Activated CD8-positive, alpha-beta memory T cell treated with anti-CD3 and anti-CD28 coated beads, Interleukin-2, amount 50 U/mL, for 48 hours (primary cell): ENCODE measurements at places on chromosomes 2 and 18.

GRCh38 chr2:219631406-219631891 is 4.0 kb downstream of the SLC4A3 start:
- DNase-seq = no peak

- no peak for DNase-seq
These were observed 43.9 kb downstream of the FOSL2 start for GRCh38 chr2:28436525-28437051.

DNA sequence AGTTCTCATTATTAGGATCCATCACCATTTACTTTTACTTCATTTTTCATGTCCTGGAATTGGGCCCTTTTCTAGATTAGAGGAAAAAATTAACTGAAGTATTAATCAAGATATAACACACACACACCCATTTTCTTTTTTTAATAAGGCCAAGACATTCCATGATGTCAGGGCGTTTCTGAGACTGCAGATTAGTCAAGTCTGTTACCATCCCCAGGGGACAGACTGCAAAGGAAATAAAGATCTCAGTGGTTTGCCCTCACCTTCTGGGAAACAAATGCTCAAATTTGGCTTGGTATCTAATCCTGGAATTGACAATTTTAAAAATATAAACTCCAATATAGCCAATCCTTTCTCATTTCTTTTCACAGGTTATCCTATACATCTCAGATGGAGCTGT is 27.4 kb downstream of the RMP24 start:
- no peak for DNase-seq

DNA sequence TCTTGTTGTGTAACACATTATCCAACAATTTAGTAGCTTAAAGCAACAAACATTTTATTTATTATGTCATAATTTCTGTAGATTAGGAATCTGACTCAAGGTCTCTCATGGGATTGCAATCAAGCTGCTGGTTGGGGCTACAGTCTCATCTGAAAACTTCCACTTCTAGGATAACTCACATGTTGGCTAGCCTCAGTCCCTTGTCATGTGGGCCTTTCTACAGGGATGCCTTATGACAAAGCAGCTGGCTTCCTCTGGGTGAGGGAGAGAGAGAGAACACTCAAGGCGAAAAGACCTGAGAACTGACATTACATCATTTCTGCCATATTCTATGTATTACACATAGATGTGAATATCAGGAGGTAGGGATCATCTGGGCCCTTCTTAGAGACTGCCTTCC is 317.9 kb upstream of the VRK2 start:
- DNase-seq = no peak

DNA sequence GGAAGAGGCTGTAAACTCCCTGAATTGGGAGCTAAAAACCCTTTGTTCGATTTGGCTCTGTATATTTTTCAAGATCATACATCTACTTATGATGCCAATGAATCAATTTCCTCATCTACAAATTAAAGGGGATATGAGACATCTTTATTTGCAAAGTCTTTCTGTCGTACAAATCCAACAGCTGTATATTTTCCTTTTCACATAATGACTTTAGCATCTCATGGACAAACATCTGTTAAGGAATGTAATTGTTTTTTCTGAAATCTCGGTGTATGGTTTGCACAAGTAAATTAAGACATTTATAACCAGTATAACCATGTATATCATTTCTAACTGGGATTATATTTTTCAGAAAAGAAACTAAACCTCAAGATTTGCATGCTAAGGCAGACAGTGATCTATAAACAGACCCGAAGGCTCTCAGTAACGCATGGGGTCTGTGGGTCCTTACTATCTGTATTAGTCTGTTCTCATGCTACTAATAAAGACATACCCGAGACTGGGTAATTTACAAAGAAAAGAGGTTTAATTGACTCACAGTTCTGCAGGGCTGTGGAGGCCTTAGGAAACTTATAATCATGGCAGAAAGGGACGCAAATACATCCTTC is 130.8 kb downstream of the SLC8A1 start:
- no peak for DNase-seq

GRCh38 chr2:151756820-151757219 is 22.5 kb upstream of the NEB start:
- no peak for DNase-seq

GRCh38 chr18:43001821-43002220 is 113.7 kb downstream of the RIT2 start:
- DNase-seq = no peak

DNA sequence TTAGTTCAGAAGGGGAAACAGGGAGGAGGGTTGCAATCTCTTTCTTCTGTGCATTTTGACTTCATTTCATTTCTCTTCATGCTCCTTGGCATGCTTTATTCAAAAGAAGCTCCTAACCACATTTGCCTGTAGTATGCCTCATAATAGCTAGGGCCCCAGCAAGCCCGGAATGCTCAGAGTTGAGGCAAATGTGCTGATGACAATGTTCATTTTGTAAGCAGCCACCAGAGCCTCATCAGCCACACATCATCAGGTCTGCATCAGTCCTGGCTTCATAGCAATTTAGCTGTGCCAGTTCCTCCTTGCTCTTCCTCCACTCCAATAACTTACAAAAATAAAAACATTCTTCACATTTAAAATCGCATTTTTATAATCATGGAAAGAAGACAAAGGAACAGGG is 65.4 kb upstream of the MMADHC start:
- no peak for DNase-seq

DNA sequence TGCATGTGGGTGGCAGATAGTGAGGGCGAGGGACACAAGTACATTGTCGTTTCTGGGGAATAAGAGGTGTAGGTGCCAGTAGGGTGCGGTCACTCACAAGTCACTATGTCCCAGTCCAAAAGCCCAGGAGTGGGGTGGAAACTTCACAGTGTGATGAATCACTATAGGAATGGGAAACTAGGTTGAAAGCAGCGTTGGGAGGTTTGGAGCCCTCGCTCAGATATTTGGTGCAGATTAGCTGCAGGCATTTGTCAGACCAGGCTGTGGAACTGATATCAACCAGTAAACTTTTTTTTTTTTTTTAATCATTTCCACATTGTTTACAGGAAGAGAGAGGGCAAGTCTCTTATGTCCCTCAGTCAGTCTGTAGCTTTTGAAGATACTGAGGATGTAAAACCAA is 121.8 kb downstream of the CERS6 start:
- DNase-seq = no peak

DNA sequence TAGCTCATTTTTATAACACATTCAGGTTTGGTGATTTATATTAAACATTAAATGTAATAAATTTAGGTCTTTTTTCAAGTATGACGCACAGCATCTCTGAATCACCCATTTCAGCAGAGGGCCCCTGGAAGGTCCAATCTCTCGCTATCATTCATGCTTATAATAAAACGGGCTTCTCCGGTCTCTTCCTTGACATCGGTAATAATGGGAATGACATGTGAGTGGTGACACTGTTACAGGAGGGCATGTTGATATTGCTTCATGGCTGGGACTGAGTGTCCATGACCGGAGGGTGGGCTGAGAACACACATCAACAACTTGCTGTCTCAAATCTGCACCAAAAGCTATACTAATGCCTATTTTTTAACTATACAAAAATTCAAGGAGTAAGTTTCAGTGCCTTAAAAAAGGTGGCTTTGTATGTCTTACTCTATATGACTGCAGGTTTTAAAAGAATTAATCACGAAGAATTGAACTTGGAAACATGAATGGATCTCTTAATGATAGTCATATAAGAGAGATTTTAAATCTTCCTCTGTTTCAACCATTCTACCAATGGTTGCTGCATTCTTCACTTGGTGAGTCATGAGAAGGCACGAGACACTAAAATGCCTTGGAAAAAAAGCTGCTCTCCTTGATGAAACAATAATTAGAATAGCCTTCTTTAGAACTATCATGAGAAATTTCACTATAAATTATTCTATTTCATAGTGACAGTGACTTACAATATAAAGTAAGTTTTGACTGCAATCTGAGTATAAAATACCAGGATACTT is 101.9 kb upstream of the NRP2 start:
- no peak for DNase-seq

DNA sequence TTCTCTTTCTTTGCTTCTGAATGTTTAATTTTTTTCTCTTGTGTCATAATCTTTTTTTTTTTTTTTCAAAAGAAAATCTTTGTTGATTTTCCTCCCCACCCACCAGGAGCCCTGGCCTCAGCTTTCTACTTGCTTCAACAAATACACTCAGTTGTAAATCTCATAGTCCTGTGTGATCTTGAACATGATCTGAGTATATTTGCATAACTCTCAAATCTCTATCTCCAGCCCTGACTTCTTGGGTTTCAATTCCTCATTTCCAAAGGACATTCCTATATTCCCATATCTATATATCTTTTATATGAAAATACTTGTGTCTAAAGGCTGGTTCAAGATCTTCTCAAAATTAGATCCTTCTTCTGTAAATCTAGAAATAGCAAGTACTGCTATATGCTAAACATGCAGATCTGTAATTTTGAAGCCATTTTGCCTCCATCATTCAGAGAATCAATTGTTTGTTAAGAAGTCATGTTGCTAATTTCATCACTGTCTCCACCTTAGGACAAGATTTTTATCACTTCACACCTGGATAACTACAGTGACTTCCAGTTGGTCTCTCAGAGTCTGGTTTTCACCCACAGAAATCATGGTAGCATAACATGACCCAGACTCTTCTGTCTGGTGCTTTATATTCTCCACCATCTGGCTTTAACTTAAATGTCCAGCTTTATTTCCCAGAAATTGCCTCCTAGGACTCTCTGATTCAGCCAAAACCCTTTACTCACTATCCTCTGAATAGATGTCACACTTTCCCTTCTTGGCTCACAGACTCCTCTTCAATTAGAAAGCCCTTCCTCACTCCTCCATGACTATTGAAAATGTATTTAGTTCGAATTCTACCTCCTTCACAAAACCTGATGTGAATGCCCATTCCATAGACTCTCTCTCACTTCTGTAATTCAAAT is 98.1 kb downstream of the ZEB2 start:
- DNase-seq = no peak

- no peak for DNase-seq
These were observed 858 bp downstream of the TPO start for GRCh38 chr2:1414121-1414520.

DNA sequence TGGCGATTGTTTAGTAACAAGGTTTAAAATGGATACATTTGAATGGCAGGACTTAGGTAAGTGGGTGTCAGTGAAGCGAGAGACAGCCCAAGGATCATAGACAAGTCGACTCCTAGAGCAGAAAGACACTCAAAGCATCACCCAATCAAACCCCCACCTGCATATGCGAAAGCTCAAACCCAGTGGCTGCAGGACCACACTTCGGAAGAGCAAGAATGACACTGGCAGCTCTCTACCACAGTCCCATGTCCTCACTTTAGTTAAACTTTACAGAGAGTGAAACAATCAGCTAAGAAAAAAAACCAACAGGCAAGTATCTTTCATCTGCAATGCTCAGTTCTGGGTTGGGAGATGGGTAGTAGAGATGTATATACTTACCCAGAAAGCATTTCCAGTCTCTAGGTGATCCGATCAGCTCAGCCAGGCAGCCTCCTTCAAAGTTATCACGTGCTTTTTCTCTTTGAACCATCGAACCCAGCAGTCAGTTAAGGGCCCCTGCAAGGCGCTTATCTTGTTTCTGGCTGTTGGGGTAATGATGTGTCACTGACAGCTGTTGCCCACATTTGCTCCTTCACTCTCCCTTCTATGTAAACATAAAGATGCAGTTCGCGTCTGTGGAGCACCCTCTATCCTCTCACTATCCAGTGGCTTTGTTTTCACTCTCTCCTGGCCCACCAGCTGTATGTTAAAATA is 357.5 kb upstream of the ID2 start:
- peak; percentile 48 for DNase-seq

GRCh38 chr2:236088368-236089057 is 79.7 kb downstream of the GBX2 start:
- no peak for DNase-seq

- peak; percentile 30 for DNase-seq
These were observed 109.9 kb downstream of the COPS8 start for GRCh38 chr2:237195396-237196120.

DNA sequence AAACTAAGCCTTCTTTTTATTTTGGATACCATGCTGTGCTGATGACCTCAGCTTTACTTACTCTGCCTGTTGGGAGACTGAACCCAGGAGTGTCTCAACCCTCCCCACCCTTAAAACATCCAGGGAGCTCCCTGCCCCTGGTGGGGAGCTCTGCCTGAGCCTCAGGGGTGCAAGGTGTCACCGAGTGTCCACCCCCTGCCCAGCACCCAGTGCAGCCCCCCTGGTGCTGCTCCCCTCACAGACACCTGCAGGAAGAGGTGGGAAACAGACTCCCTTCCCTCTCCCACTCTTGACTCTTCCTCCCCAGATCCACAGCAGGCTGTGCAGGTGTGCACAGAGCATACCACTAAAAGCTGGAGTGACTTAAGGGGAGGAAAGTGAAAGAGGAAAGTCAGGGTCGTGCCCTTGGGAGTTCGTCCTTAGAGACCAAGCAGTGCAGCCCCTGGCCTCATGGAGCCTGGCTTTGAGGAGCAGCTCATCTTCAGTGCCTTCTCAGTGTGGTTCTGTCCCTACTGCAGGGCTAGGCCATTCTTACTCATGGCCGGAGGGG is 51.3 kb downstream of the MYO7B start:
- DNase-seq = peak; percentile 42

DNA sequence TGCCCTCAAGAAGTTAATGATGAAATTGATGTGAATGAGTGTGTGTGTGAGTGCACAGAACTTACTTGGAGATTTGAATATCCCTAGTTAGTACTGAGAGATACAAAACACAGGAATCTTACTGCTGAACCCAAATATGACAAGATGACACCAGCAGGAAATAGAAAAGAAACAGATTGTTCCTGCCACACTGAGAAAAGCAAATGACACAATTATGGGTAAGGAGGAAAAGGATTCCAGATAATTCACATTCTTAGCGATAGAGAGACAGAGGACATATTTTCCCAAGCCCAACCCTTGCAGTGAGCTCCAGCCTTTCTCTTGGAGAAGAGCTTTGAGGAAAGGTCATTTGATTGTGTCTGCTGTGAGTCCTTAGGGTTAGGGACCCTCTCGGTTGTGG is 105.7 kb upstream of the SMIM21 start:
- no peak for DNase-seq

- DNase-seq = no peak
These were observed 681.1 kb upstream of the FANCL start for GRCh38 chr2:58922245-58922644.

GRCh38 chr2:83665894-83666293 is 793.2 kb downstream of the SUCLG1 start:
- no peak for DNase-seq
